Caco-2 (cell line): ENCODE measurements at places on chromosomes 16 and 17.

GRCh38 chr17:67716405-67716798 is 1.3 kb upstream of the NOL11 start:
- no peak for DNase-seq
- no peaks in the 10 kb centered on the region for H3K27me3 ChIP-seq
- no peak overlapping the region for H3K4me3 ChIP-seq
- no peaks in the 10 kb centered on the region for H3K36me3 ChIP-seq

- H3K27ac ChIP-seq: no peak overlapping the region
- H3K27me3 ChIP-seq: no peaks in the 10 kb centered on the region
- no peak overlapping the region for H3K4me3 ChIP-seq
- H3K36me3 ChIP-seq: no peaks in the 10 kb centered on the region
- DNase-seq: no peak
These were observed 22.4 kb upstream of the ABCC3 start for GRCh38 chr17:50612281-50612680.

DNA sequence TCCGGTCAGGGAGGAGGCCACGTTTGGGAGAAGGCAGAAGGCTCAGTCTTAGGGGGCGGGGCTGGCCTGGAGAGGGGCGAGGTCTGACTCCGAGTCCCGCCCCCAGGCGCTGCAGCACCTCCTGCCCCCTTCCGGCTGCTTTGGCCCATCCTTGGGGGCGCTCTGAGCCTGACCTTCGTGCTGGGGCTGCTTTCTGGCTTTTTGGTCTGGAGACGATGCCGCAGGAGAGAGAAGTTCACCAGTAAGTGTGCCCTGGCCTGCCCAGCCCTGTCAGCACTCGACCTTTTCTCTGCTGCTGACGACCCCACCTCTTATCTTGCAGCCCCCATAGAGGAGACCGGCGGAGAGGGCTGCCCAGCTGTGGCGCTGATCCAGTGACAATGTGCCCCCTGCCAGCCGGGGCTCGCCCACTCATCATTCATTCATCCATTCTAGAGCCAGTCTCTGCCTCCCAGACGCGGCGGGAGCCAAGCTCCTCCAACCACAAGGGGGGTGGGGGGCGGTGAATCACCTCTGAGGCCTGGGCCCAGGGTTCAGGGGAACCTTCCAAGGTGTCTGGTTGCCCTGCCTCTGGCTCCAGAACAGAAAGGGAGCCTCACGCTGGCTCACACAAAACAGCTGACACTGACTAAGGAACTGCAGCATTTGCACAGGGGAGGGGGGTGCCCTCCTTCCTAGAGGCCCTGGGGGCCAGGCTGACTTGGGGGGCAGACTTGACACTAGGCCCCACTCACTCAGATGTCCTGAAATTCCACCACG is 1.5 kb downstream of the TNFRSF12A start:
- H3K27ac ChIP-seq: peak overlapping the region; percentile 89
- H3K4me1 ChIP-seq: peaks cover 38% of the 10 kb centered on the region
- H3K36me3 ChIP-seq: peaks cover 6% of the 10 kb centered on the region

DNA sequence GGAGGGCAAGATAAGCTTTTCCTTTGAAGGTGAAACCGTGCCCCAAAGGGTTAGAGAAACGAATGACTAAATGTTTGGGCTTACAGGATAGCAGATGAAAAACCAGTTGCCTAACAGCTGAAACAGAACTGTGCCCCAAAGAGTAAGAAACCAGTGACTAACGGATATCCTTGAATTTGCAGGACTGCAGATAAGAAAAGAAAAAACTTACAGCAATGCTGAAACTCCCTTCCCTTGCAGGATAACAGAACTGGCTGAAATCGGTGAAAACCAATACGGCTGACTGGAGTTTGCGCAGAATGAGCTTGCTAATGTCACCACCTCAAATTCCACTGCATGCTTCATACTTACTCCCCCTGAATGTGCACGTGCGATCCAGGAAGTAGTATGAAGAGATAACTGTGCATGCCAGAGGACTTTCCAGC is 175.2 kb upstream of the NLRP1 start:
- H3K27me3 ChIP-seq: no peaks in the 10 kb centered on the region
- H3K36me3 ChIP-seq: no peaks in the 10 kb centered on the region
- no peaks in the 10 kb centered on the region for H3K4me1 ChIP-seq
- no peak overlapping the region for H3K4me3 ChIP-seq
- H3K27ac ChIP-seq: no peak overlapping the region
- DNase-seq: no peak

GRCh38 chr17:49741009-49741691 is 22.8 kb downstream of the FAM117A start:
- peaks cover 16% of the 10 kb centered on the region for H3K4me1 ChIP-seq
- no peaks in the 10 kb centered on the region for H3K27me3 ChIP-seq
- H3K36me3 ChIP-seq: no peaks in the 10 kb centered on the region
- no peak overlapping the region for H3K27ac ChIP-seq
- H3K4me3 ChIP-seq: no peak overlapping the region
- DNase-seq: no peak

DNA sequence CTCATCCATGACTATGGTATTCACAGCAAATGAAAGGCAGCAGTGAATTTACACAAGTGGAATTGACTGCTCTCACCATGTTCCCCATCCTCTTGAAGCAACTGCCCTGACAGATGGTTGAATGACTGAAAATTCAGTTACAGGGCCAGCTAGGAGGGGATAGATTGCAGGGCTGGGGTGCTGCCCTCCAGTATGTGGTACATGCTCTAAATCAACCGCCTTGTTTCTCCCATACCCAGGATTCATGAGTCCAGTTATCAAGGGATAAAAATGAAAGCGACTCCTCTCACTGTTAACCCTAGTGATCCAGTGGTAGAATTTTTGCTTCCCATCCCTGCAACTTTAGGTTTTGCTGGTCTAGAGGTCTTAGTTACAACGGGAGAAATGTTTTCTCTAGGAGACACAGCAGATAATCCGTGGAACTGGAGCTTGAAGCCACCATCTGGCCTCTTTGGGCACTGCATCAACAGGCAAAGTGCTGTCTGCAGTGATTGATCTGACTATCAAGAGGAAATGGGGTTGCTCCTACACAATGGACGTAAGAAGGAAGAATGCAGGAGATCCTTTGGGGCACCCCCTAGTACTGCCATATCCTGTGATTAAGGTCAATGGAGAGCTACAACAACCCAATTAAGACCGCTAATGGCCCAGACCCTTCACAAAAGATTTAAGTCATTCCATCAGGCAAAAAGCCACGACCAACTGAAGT is 32.0 kb downstream of the SCPEP1 start:
- no peaks in the 10 kb centered on the region for H3K36me3 ChIP-seq
- no peaks in the 10 kb centered on the region for H3K27me3 ChIP-seq
- peak; percentile 69 for DNase-seq
- no peak overlapping the region for H3K27ac ChIP-seq

DNA sequence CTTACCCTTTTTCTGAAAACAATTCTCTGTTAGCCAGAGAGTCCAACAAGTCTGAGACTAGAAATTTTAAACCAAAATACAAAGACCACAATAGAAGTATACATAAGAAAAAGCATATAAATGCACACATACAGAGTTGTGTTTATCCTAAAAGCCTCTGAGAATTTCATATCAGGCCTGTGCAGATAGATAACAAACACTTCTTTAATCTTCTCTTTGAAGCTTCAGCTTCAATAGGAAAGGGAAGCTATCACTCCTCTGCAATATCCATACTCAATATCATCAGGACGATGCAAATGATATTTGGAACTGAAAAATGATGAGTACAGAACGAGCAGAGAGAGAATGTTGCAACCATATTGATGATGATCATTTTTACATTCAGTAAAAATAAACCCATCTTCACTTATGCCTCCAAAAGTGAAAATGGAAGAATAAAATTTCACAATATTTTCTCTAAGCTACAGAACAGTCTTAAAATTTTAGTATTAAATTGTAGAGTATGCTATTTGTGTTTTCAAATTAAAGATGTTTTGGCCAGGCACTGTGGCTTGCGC is 61.6 kb downstream of the SKAP1 start:
- no peak overlapping the region for H3K4me3 ChIP-seq
- DNase-seq: no peak
- no peaks in the 10 kb centered on the region for H3K4me1 ChIP-seq

- no peaks in the 10 kb centered on the region for H3K27me3 ChIP-seq
- DNase-seq: no peak
- H3K4me1 ChIP-seq: no peaks in the 10 kb centered on the region
- H3K36me3 ChIP-seq: no peaks in the 10 kb centered on the region
These were observed 211.3 kb downstream of the PHKB start for GRCh38 chr16:47672475-47672874.

- H3K4me1 ChIP-seq: peaks cover 38% of the 10 kb centered on the region
- H3K4me3 ChIP-seq: no peak overlapping the region
- H3K27ac ChIP-seq: no peak overlapping the region
- H3K36me3 ChIP-seq: no peaks in the 10 kb centered on the region
These were observed 48.8 kb upstream of the DLX4 start for GRCh38 chr17:49920030-49920769.

DNA sequence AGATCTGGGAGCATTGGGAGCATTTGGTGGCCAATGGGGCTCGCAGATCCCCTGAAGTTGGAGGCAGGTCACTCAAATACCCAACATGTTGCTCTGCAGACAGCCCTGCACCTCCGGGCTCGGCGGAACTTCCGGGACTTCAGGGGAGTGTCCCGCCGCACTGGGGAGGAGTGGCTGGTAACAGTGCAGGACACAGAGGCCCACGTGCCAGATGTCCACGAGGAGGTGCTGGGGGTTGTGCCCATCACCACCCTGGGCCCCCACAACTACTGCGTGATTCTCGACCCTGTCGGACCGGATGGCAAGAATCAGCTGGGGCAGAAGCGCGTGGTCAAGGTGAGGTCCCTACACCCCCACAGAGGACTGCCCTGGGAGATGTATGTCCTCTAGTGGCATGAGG is 16.4 kb downstream of the MVP start:
- DNase-seq: no peak
- H3K27me3 ChIP-seq: no peaks in the 10 kb centered on the region
- peaks cover 2% of the 10 kb centered on the region; the same call in 1 of the 2 replicates for H3K36me3 ChIP-seq

GRCh38 chr17:38926293-38927070 is 1.1 kb downstream of the LASP1NB start:
- H3K4me1 ChIP-seq: no peaks in the 10 kb centered on the region
- no peaks in the 10 kb centered on the region for H3K27me3 ChIP-seq
- no peaks in the 10 kb centered on the region for H3K36me3 ChIP-seq
- H3K4me3 ChIP-seq: no peak overlapping the region
